Activated CD4-positive, alpha-beta T cell treated with anti-CD3 and anti-CD28 coated beads for 48 hours (primary cell): ENCODE measurements at places on chromosomes 11 and 22.

DNA sequence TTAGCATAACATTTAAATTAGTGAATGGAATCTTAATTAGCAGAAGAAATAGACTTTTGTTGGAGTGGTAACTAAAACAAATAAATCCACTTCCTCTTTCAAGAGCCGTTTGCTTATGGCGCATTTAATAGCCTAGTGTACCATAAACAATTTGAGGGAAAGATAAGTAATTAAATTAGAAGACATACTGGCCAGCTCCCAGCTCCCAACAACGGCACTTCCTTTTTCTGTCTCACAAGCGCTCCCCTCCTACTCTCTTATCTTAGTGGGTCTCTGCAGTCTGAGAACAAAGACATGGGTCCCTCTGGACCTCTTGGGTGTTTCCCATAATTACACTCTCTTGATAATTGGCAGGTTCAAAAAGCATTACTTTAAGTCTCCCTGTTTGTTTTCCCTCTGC, 146.0 kb downstream of the OPCML start:
- no peak for DNase-seq

GRCh38 chr11:2092956-2093412, 46.2 kb downstream of the IGF2 start:
- peak; percentile 60 for DNase-seq

- no peak for DNase-seq
Measured at GRCh38 chr11:102482433-102482832, 29.9 kb upstream of the TMEM123 start.

DNA sequence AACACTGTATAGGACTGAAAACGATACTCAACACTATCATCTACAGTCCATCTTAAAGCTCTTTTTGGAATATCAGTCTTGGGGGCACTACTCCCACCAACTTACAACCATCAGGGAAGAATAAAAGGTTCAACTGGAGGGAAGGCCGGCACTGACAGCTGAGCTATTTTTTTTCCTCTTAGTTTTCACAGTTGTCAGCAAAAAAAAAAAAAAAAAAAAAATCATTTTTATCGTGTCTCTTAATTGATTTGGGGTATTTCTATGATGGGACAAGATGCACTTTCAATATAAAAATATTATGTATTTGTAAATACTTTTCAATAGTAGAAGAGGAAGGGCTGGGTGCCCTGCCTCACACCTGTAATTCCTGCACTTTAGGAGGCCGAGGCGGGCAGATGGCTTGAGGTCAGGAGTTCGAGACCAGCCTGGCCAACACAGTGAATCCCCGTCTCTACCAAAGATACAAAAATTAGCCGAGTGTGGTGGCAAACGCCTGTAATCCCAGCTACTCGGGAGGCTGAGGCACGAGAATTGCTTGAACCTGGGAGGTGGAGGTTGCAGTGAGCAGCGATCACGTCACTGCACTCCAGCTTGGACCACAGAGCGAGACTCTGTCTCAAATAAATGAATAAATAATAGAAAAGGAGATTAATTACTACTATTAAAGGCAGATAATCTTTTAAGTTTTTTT, 1.5 kb downstream of the KIF18A start:
- no peak for DNase-seq

GRCh38 chr11:47154616-47155570, 21.8 kb downstream of the ARFGAP2 start:
- no peak for DNase-seq

GRCh38 chr22:41425660-41426365, 20.8 kb downstream of the TOB2 start:
- DNase-seq = peak; percentile 53

DNA sequence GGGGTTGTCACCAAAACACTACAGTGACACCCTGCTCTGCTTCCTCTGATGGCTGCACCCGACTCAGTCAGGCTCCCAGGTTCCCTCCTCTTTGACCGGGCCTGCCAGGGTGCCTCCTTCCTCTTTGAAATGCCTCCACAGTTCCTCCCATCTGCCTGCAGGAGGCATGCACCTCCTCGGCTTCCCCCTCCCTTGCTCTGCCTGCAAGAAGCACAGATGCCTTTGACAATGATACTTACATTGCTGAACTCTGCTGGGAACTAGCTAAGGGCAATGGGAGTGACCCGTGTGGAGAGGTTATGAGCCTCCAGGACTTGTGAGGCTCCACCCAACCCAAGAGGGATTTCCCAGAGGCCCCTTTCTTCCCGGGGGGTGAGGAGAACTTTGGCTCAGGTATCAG, 674.1 kb downstream of the OPCML start:
- DNase-seq = no peak

GRCh38 chr22:29517215-29517908, 36.2 kb downstream of the THOC5 start:
- no peak for DNase-seq

- no peak for DNase-seq
Measured at GRCh38 chr11:123509737-123510578, 79.9 kb downstream of the GRAMD1B start.

DNA sequence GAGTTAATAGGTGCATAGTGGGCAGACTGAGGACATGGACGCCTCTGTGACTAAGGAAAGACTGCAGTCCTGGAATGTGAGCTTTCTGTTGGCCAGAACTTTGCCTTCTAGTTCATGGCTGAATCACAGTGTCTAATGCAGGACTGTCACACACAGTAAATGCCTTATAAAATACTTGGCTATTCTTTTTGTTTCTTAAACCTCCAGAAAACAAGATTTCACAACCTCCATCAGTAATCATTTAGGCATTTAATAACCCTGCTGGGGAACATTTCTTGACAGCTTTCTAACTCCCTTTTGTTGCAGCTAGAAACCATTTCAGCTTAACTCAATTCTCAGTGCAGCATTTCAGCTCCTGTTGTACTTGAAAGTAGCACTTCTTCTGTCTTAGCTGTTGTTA, 335.8 kb upstream of the DDI1 start:
- DNase-seq = no peak

- DNase-seq = peak; percentile 37
Measured at GRCh38 chr11:35404388-35404775, 15.0 kb downstream of the SLC1A2 start.

GRCh38 chr22:34781681-34782080, 284.3 kb upstream of the ISX start:
- DNase-seq = no peak

GRCh38 chr11:124788521-124788920, 11.7 kb downstream of the MSANTD2 start:
- no peak for DNase-seq

GRCh38 chr11:113557926-113558325, 82.7 kb upstream of the DRD2 start:
- DNase-seq = no peak

- no peak for DNase-seq
Measured at GRCh38 chr22:27228771-27229170, 571.4 kb downstream of the MIAT start.

GRCh38 chr11:109958131-109958820, 134.9 kb upstream of the ZC3H12C start:
- no peak for DNase-seq

- DNase-seq = no peak
Measured at GRCh38 chr11:1667121-1667850, 29.7 kb upstream of the KRTAP5-6 start.
